ENCODE measurements at places on chromosomes 7 and 10.

- no peak for DNase-seq
These were observed 142.9 kb upstream of the TRIM24 start for GRCh38 chr7:138317044-138317596.

DNA sequence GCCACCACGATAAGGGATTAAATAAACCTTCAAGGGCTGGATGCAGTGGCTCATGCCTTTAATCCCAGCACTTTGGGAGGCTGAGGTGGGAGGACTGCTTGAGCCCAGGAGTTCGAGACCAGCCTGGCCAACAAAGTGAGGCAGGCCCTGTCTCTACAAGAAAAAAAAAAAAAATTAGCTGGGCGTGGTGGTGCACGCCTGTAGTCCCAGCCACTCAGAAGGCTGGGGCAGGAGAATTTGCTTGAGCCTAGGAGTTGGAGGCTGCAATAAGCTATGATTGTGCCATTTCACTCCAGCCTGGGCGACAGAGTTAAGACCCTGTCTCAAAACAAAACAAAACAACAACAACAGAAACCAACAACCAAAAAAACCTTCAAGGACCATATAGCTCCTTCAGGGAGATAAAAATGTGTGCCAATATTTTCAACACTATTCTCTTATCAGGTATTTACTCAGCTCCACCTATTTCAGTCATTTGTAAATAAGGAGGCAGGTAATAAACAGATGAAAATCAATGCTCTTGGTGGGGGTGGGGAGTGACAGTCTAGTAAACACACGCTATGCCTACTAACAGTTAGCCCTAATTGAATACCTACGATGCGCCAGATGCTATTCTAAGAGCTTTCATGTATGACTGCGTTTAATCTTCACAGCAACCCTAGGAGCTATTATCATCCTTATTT is 13.2 kb downstream of the BAIAP2L1 start:
- no peak for DNase-seq

- no peak for DNase-seq
These were observed 6.8 kb upstream of the RASSF4 start for GRCh38 chr10:44952779-44953231.

GRCh38 chr7:151494298-151495284 is 25.1 kb downstream of the RHEB start:
- DNase-seq, result no peak

- no peak for DNase-seq
These were observed 232.9 kb upstream of the KAT6B start for GRCh38 chr10:74593470-74593869.

- no peak for DNase-seq
These were observed 101.8 kb downstream of the MKI67 start for GRCh38 chr10:128024426-128024825.

GRCh38 chr10:74051736-74052342 is 53.9 kb downstream of the VCL start:
- no peak for DNase-seq

- DNase-seq, result peak; percentile 42
These were observed 24.3 kb downstream of the TECTB start for GRCh38 chr10:112307358-112308124.

GRCh38 chr10:123381224-123381623 is 227.0 kb downstream of the BUB3 start:
- DNase-seq, result no peak

GRCh38 chr10:78081292-78081691 is 47.6 kb downstream of the RPS24 start:
- no peak for DNase-seq

GRCh38 chr10:102230861-102231356 is 4.8 kb downstream of the ELOVL3 start:
- peak; percentile 70 for DNase-seq

GRCh38 chr7:117312593-117313580 is 10.0 kb downstream of the WNT2 start:
- DNase-seq, result no peak

- no peak for DNase-seq
These were observed 147.7 kb upstream of the AKR1E2 start for GRCh38 chr10:4678023-4678950.

DNA sequence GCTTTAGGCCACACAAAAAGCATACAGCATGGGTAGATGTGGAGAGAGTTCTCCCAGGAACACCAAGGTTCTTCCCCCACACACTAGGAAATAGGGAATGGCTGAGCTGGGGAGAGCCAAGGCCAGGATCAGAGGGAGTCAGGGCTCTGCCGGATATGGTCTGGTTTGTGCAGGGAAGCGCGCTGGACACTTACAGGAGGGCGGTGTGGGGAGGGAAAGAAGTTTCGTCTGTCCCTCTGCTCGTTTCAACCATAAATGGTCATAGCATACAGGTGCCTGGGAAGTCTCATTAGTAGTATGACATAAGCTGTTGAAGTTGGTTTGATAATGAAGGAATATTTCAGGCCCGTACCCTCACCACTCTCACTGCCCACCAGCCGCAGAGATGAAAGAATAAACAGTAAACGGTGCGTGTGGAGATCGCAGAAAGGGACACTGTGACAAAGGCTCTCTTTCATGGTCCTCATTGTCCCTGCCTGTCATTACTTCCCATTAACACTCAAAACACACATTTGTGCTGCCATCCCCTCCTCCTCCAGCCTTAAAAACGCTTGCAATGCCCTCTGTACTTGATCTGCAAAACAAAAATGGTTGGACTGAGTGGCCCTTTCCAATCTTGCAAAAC is 207.2 kb downstream of the CELF2 start:
- no peak for DNase-seq

GRCh38 chr10:122282253-122282671 is 11.2 kb downstream of the BTBD16 start:
- no peak for DNase-seq

DNA sequence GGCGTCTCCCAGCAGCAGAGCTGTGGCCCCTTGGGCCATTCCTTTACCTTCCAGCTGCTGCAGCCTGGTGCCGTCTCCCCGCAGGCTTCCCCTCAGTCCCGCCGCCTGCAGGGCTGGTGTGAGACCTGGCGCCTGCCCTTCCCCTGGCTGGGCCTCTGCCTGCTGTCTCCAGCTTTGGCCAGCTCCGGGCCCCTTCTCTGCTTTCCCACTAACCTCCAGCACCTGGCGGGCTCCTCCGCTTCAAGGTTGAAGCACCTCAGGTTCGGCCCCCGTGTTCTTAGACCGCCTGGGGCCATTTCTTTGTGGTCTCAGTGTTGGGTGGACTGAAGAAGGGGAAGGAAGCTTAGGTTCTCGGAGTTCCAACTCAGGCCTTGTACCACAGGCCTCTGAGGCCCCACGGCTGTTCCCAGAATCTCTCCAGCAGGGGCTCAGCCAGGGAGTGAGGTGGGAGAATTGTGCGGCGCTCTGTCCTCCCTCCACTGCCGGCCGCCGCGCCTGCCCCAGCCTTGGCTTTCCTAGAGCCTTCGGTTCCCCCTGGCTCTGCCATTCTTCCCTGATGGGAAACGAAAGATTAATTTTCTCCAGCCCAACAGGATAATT is 30.3 kb downstream of the GBX1 start:
- DNase-seq, result no peak

- DNase-seq, result no peak
These were observed 112.2 kb upstream of the JCAD start for GRCh38 chr10:30171601-30172000.

GRCh38 chr10:117159390-117159789 is 21.3 kb upstream of the VAX1 start:
- no peak for DNase-seq

DNA sequence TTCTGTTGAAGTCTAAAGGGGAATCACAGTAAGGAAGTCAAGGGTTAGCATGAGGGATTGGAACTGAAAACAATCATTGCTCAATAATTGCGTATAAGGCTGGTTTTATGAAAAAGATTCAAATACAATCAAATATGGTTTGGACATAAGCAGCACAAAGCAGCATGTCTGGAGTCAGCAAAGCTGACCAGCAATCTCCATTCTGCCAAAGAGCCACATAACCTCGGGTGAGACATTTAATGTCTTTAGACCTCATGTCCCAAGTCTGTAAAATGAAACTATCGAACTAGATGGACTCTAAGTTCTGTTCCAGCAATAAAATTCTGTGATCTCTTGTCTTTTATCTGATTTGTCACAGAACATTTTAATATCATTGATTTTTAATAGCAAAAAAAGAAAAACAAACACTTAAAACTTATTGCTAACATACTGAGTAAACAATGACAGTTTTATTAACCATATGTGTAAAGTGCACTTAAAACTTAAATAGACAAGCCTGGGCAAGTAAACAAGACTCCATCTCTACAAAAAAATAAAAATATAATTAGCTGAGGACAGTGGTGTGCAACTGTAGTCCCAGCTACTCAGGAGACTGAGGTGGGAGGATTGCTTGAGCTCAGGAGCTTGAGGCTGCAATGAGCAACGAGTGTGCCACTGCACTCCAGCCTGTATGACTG is 217.0 kb downstream of the MAGI2 start:
- no peak for DNase-seq

- DNase-seq, result no peak
These were observed 48.8 kb downstream of the PITRM1 start for GRCh38 chr10:3123571-3124411.

DNA sequence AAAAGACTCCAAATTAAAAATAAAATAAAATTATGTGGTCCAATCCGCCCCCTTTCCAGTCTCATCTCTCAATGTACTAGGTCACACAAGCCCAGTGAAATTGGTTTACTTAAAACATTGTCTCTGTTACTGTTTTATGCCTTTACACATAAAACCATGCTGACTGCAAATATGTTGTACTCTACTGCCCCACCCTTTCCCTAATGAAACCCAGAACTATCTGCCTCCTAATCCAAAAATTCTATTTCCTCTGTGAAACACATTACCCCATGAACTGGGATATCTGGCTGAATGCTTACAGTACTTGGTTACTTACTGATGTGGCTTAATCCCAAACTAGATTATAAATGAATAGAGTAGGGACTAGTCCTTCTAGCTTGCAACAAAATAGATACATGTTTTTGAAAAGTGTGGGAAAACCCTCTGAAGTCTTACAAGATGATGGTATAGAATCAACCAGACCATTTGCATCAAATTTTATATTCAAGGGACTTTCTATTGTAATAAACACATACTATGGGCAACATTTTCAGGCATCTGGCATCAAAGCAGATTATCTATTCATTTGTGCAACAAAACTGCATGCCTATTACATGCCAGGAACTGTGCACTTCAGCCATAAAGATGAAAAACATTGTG is 10.0 kb upstream of the KMT2E start:
- DNase-seq, result no peak

GRCh38 chr7:142412551-142413193 is 154.8 kb upstream of the PRSS58 start:
- peak; percentile 54 for DNase-seq

DNA sequence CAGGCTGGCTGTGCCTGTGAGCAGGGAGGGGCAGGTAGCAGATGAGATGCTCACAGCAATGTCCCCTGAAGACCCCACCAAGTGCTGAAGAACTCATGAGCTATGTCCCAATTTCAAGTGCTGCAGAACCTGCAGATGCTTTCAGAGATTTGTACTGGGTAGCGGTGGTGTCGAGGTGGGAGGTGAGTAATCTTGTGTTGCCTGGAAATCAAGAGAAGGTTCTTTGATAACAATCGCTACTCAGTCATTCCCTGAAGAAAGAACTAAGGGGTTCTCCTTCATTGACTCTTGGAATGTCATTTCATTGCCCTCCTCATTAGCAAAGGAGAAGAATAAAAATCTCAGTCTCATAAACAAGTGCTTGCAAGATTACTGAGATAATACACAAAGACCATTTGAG is 246.4 kb downstream of the EMX2 start:
- no peak for DNase-seq

- DNase-seq, result no peak
These were observed 94.6 kb upstream of the BTBD16 start for GRCh38 chr10:122176232-122177213.

DNA sequence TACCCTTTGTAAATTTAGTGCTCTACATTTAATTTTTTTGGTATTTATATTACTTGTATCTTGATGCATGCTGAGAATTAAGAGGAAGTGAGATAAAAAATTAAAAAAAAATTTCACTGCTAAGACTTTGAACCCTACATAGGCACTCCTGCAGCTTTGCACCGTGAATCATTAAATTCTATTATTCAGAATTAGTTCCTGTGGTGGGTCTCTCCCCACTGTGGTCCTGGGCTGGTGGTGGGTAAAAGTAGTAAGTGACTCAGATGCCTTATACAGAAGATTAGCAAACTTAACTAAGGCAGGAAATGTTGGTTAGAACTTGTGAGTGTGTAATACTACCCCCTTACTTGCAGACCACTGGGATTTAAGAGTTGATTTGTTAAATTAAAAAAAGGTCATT is 72.6 kb downstream of the AP3M1 start:
- DNase-seq, result peak; percentile 68

GRCh38 chr7:36621396-36621795 is 102.9 kb downstream of the AOAH start:
- DNase-seq, result no peak

GRCh38 chr10:68871731-68872342 is 29.3 kb upstream of the DDX50 start:
- no peak for DNase-seq

DNA sequence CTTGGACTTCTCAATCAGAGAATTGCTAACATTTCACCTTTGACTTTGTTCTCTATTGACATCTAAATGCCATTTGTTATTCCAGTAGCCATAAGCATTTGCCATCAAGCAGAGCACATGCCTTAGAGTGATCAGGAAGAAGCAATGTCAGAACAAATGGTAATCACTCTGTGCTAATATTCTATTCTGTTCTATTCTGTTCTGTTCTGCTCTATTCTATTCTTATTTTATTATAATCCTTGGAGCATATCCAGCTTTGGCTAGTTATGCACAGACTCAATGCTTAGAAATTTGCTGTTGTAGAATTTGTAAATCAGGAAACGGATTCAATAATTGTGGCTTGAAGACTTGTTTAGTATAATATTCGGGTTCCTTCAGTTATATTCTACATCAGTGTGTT is 175.4 kb downstream of the EXOC4 start:
- no peak for DNase-seq

GRCh38 chr10:131310551-131311401 is 745 bp downstream of the TCERG1L start:
- peak; percentile 10 for DNase-seq

GRCh38 chr7:108568801-108569380 is 615 bp downstream of the THAP5 start:
- DNase-seq, result no peak

- DNase-seq, result no peak
These were observed 23.5 kb downstream of the PWWP2B start for GRCh38 chr10:132420469-132420980.

Data from stimulated activated CD4-positive, alpha-beta T cell treated with anti-CD3 and anti-CD28 coated beads, Interleukin-15, amount 100 ng/mL, for 24 hours (primary cell).